ENCODE measurements at places on chromosomes 5 and 9.
A peak's percentile ranks its signal among the peaks of the same experiment; 100 is the strongest.

GRCh38 chr5:2168601-2169429, 286.1 kb upstream of the IRX4 start:
- no peak for DNase-seq

- peak; percentile 38 for DNase-seq
Observed at GRCh38 chr5:122751293-122751782, 23.5 kb upstream of the SNX2 start.

- DNase-seq: peak; percentile 34
Observed at GRCh38 chr9:37025071-37025822, 8.8 kb downstream of the PAX5 start.

- no peak for DNase-seq
Observed at GRCh38 chr5:1417586-1418225, 27.5 kb downstream of the SLC6A3 start.

- no peak for DNase-seq
Observed at GRCh38 chr9:37960631-37961030, 56.7 kb upstream of the SLC25A51 start.

- no peak for DNase-seq
Observed at GRCh38 chr5:76690704-76691466, 25.0 kb upstream of the F2R start.

GRCh38 chr5:129511291-129511690, 51.2 kb downstream of the ADAMTS19 start:
- DNase-seq: no peak

GRCh38 chr9:8703904-8704303, 904.3 kb upstream of the DMAC1 start:
- DNase-seq: no peak

- DNase-seq: no peak
Observed at GRCh38 chr9:121098567-121099198, 23.9 kb downstream of the CNTRL start.

GRCh38 chr5:180160789-180161188, 48.2 kb downstream of the RASGEF1C start:
- DNase-seq: no peak

DNA sequence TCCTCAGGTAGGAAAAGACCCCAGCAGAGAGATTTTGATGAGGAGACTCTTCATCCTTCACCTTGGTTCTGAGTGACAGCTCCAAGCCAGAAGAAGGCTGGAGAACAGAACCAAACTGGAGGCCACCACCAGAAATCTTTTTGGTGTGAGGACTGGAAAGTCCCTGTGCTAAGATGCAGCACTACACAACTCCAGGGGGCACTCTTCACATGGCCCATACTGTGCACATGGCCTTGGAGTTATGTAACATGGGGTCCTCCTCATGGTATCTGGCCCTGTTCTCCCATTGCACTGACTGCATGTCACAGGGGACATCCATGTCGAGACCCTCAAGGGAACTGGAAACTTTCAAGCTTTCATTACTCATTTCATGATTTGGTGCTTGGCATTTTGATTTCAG, 17.3 kb upstream of the STX17 start:
- DNase-seq: no peak

DNA sequence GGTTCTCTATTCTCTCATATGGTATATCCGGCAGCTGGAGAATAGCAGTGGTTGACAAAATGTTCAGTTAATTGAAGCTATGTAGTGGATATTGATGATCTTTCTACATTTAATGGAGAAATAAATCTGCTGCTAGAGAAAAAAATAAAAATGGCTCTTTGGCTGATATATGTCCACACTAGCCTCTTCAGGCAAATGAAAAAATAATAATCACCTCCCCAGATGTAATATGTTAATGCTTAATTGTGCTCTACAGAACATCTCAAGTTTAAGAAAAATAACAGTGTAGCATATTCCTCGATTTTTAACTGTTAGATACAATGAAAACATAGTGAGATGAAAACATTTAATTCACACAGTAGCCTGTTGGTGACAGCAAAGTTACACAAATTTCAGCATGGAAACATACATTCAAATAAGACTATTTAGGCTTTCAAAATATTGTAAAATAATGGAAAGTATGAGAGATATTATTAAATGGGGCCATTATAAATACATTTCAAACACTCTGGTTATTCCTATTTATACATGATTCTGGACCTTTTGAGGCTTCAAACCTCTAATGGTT, 543.0 kb downstream of the MAT2B start:
- no peak for DNase-seq

- DNase-seq: no peak
Observed at GRCh38 chr5:56323505-56323904, 90.4 kb upstream of the ANKRD55 start.

DNA sequence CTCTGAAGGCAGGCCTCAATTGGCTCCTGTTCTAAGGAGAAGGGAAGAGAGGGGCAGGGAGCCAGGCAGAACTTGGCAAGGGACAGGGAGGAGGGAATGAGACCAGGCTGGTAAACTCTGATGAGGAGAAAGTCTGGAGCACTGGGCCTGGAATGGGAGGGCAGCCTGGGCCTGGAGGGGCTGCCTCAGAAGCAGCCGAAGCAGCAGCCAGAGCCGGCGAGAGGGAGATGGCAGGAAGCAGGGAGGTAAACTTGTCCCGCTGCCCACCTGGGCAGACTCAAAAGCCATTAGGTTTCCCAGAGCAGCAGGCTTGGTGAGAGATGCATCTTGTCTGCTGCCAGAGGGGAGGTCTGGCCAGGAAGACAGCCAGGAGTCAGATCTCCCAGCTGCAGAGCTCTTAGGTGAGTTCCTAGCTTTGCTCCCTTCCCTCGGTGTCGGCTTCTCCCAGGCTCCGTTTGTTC, 37.0 kb upstream of the CRB2 start:
- DNase-seq: no peak

DNA sequence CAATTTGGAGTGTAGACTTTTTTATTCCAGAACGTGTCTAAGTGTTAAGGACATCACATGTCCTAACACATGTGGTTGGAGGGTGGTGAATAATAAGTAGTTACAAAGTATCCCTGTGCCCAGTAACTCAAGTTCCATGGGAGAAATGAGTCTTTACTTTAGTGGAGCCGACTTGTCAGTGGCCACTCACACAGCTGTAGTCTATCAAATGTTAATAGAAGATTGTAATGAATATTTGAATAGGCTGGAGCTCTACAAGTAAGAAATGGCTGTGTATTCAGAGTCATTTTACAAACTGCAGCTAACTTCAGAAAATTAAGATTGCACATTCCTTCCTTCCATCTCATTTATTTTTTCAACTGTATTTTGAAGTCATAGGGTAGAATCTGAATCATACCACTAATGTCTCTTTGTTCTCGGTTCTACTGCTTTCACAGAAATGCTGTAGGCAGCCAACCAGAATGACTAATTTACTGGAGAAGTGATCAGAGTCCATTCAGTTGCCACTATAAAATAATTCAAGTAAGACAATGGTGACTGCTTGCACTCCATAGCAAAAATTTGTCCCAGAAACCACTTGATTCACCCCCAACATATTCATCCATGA, 394.8 kb downstream of the NR2F1-AS1 start:
- DNase-seq: no peak

DNA sequence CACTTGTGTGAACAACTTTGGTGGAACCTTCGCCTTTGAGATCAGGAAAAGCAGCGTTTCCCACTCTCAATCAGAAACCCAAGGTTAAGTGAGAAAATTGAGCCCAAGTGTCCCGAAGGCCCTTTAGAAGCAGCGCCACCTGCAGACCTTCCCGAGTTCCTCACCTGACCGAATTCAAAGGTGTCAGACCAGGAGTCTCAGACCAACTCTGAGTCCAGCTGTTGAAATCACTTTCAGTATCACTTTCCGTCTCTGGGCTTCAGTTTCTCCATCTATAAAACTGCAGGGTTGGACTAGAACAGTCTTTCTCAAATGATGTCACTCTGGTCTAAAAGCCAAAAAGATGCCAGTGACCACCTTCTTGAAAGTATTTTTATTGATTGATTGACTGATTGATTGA, 31.7 kb upstream of the GRHPR start:
- DNase-seq: peak; percentile 43

DNA sequence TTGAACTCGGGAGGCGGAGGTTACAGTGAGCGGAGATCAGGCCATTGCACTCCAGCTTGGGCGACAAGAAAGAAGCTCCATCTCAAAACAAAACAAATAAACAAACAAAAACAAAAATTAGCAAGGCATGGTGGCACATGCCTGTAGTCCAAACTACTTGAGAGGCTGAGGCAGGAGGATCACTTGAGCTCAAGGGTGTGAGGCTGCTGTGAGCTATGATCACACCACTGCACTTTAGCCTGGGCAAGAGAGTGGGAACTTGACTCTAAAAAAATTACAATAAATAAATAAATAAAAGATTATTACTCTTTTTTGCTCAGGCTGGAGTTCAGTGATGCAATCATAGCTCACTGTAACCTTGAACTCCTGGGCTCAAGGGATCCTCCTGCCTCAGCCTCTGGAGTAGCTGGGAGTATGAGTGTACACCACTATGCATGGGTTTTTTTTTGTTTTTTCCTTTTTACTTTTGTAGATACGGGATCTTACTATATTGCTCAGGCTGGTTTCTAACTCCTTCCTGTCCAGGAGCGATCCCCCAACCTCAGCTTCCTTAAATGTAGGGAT, 9.0 kb upstream of the DCP2 start:
- no peak for DNase-seq

DNA sequence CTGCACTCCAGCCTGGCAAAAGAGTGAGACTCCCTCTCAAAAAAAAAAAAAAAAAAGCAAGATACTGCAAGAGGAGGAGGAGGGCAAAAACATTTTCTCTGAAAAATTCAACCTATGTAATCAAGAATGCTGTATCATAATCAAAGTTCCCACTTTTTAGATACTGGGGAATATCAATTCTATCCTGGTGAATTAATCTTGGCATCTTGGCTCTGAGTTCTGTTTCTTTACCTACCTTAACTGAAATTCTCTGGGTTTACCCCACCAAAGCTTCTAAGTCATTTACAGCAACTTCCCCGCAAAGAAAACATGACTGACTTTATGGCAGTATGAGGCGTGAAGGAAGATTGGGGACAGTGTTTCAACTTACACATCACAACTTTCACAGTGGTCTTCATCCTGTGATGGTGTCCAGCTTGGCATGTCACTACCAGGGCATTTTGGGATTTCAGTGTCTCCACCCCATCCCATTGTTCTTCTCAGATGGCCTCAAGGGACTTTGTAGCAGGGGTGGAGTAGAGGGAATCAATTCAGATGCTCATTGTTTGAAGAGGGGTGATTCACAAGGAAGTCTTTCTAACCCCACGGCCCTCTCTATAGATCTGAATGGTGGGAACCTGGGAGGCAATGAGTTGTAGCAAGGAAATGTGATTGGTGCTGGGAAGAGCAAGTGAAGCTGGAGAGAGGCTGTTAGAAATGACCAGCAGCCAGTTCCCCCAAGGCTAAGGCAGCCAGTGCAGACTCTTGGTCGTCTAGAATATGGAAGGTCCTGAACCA, 130.5 kb downstream of the SCAMP1 start:
- DNase-seq: no peak

DNA sequence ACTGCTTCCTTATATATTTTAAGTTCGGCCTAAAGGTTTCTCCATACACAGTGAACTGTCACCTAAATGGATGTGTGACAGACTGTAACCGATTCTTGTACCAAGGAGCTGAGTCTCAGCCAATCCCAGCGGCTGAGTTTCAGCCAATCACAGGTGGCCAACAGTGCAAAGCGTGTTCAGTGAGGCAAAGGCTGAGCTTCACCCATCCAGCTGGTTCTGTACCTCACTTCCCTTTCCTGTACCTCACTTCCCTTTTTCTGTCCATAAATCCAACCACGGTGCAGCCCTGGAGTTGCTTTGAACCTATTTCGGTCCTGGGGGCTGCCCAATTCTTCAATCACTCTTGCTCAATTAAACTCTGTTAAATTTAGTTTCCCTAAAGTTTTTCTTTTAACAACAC, 15.7 kb upstream of the TBC1D9B start:
- no peak for DNase-seq

GRCh38 chr9:34046784-34047379, 1.8 kb downstream of the UBAP2 start:
- DNase-seq: peak; percentile 34

DNA sequence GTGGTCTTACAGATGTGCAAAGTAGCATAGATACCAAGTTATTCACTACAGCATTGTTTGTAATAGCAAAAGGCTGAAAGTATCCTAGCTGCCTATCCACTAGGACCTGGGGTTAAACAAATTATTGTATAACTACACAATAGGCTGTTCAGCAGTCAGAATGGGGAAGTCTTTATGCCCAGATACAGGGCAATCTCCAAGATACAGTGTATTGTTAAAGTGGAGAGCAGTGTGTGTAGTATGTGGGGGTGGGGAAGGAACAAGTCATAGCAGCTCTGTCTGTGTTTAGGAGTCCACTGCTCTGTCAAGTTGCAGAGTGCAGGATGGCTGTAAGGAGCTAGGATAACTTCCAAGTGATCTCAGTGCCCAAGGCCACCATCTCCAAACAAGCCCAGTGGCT, 5.5 kb downstream of the PCYOX1L start:
- DNase-seq: no peak

DNA sequence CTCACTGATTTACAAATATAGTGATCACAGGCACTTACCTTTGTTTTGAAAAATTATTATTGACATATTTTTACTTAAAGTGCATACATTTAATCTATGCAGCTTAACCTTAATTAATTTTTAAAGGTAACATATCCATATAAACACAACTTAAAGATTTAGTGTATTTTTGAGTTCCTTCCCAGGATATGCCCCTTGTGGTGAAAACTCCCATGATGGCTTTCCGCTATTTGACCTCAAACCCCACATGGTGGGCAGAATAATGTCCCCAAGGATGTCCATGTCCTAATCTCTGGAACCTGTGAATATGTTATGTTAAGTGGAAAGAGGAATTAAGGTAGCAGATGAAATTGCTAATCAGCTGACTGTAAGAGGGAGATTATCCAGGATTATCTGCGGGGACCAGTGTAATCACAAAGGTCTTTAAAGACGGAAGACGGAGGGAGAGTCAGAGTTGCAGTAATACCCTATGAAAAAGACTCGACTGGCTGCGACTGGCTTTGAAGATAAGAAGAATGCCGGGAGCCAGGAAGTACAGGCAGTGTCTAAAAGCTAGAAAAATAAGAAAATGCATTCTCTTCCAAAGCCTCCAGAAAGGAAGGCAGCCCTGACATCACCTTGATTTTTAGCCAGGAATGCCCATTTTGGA, 193.9 kb downstream of the ICE1 start:
- no peak for DNase-seq

GRCh38 chr9:76298521-76299144, 95.6 kb downstream of the RFK start:
- no peak for DNase-seq

GRCh38 chr5:88820581-88820980, 62.4 kb downstream of the MEF2C start:
- no peak for DNase-seq

DNA sequence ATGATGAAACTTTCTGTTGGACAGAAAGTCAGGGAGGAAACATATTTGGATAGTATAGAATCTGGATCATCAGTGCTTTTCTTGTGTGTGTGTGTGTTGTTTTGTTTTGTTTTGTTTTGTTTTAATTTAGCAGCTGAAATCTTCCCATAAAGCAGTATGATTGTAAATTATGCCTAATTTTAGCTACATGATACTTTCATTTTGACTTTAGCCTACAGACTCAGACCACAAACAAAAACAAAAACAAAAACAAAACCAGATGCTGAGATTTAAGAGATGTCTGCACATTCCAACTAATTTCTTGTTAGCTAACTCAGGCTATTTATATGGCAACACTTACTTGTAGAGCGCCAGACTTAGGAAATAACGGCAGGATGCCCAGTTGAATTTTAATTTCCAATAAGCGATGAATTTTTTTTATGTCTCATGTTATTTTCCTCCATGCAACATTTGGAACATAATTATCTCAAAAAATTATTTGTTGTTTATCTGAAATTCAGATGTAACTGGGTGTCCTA, 119.5 kb upstream of the TRPC7 start:
- no peak for DNase-seq

GRCh38 chr5:96121364-96121763, 159.7 kb upstream of the ELL2 start:
- DNase-seq: no peak

GRCh38 chr9:98380065-98380681, 124.7 kb upstream of the TBC1D2 start:
- peak; percentile 39 for DNase-seq

Data from endothelial cell (in vitro differentiated cells).